ENCODE measurements at places on chromosomes 13 and 19. TPM values are rescaled to one million over a fixed set of nuclear protein-coding genes. Genes with fewer than 3 reads are reported as not detected.

AMH gene
- total RNA-seq, result 0.92 TPM

LRRC4B gene
- under 0.01 TPM for total RNA-seq

PVR gene
- total RNA-seq, result 56.8 TPM

COX6B2 gene
- total RNA-seq, result not detected

PRR19 gene
- 0.25 TPM for total RNA-seq

CCNE1 gene
- total RNA-seq, result 2.9 TPM

ZNF816 gene
- total RNA-seq, result 7.2 TPM

ZNF808 gene
- 19.2 TPM for total RNA-seq

MUC16 gene
- not detected for total RNA-seq

PRTN3 gene
- not detected for total RNA-seq
